ENCODE measurements at places on chromosomes 7 and 10.

DNA sequence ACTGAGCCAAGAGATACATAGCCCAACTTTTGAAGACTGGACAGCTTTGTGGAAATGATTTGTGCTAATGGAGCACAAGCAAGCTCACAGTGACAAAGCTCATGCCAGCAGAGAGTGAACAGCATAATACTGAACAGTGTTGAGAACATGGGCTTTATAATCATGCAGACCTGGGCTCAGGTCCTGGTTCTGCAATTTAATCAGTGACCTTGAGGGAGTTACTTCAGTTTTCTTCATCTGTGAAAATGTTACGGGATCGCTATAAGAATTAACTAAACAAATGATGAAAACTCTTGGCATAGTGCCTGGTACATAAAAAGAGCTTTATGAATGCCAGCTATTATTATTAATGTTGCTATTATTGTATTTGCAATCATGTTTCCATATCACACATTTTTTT is 690.5 kb upstream of the LRRN3 start:
- no peak for DNase-seq

DNA sequence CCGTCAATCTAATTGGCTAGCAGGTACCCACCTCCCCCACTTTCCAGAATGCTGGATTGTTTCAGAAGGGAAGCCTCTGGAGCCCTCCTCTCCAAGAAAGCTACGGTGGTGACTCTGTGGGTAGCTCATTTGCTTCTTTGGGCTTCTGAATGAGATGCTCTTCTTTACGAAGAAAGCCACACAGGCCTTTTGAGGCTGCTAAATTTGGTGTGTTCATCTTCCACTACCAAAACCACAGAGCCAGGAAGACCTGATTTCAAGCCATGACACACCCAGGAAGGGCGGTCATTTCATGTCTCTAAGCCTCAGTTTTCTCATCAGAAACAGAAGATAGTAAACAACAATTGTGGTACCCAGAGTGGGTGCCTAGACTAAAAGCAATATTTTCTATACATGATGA is 901.2 kb downstream of the KCNMA1 start:
- no peak for DNase-seq

GRCh38 chr10:50432211-50433009 is 181.1 kb upstream of the ASAH2 start:
- no peak for DNase-seq

GRCh38 chr10:132961787-132962622 is 19.6 kb upstream of the CFAP46 start:
- peak; percentile 25 for DNase-seq

DNA sequence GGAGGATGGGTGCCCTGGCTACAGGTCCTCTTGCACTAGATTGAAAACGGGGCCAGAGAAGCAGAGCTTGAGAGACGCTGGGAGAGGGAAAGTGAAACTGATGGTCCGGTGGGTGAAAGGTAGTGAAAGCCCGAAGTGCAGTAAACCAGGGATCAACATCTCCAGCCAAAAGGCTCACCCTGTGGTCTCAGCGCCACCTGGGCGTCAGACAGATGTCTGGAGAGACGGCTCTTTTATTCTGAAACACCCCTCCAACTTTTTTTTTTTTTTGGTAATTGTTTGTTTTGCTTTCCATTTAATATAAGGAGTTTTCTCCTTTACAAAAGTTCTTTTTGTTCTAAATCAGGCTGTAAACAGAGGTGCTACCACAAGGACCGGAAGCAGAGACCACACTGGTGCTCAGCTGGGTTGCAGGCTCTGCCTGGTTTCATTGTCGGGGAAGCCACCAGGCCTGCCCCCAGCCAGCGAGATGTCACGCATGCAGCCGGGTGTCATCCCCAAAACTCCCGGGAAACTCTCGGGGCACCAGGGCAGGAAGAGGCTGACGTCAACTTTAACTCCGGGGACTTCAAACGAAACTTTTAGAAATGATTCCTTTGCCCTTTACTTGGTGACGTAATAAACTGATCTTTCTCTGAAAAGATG is 11.2 kb downstream of the IL2RA start:
- peak; percentile 88 for DNase-seq

- no peak for DNase-seq
Observed at GRCh38 chr7:92916770-92917224, 80.4 kb upstream of the CDK6 start.

DNA sequence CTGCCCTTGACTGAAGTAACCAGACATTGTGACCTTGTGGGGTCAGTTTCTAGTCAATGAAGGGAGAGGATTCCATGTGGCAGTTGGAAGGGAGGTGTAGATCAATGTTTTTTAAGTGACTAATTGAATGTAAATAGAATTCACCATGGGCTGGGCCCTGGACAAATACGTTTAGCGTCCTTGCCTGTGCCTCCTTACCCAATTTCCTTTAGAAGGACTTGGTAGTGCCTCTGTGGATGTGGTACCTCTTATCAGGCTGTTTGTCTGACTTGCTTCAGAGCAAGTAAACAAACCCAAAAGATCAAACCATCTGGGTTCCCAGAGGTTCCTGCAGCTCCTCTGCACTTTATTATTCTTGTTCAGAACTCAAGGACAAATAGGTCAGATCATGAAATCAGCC is 4.3 kb upstream of the KAT6B start:
- no peak for DNase-seq

GRCh38 chr7:30923009-30923773 is 11.5 kb downstream of the AQP1 start:
- no peak for DNase-seq

DNA sequence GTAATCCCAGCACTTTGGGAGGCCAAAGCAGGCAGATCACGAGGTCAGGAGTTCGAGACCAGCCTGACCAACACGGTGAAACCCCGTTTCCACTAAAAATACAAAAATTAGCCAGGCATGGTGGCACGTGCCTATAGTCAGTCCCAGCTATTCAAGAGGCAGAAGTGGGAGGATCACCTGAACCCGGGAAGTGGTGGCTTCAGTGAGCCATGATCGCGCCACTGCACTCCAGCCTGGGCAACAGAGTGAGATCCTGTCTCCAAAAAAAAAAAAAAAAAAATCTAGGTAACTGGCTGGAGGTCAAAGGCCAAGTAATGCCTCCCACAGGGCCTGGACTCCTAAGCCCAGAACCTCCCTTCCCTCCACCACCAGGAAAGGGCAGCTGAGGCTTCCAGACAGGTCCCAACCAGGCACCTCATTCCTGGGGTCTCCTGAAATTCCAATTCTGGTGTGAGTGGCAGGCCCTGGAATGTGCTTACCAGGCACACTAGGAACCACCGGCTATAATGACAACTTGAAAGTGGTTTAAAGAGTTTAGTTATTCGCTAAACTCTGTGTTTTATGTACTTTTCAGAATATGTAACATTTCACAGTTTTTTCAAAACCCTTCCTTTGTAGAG is 86.9 kb upstream of the TNRC18 start:
- DNase-seq = no peak

DNA sequence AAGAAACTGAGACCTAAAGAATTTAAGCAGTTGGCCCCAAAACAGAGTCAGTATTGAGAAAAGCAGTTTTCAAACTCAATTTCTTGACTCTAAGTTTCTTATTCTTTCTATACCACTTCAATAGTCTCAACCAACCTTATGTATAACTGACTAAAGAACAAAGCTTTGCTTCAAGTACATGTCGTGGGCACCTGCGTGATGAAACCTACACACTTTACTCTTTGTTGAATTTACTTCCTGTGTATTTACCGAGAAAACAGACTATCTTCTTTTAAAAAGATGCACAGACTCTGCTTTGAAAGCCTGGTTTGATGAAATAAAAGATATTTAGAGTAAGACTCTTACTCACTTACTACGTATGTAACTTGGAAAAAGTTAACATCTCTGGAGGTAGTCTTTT is 297.2 kb upstream of the CDC14C start:
- no peak for DNase-seq

GRCh38 chr10:132195366-132196075 is 8.8 kb downstream of the DPYSL4 start:
- DNase-seq = no peak

GRCh38 chr7:13982940-13983677 is 6.4 kb downstream of the ETV1 start:
- no peak for DNase-seq

- DNase-seq = no peak
Observed at GRCh38 chr10:117684672-117685211, 142.2 kb downstream of the EMX2 start.

DNA sequence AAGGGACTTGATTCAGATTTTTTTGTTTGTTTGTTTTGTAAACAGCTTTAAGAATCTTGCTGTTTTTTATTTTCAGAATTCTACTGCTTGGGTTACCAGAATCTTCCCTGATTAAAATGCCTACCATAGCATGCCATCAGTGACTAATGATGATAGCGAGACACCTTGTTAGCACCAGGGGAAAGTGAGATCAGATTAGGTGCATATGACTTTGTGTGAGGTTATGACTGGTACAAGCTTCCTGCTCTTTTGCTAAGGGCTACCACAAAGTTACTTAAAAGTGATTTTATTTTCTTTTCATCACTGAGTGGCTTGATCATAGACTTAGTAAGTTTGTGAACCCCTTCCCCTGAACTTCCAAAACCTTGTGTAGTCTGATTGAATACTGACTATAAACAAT is 93.5 kb downstream of the SND1 start:
- DNase-seq = no peak

DNA sequence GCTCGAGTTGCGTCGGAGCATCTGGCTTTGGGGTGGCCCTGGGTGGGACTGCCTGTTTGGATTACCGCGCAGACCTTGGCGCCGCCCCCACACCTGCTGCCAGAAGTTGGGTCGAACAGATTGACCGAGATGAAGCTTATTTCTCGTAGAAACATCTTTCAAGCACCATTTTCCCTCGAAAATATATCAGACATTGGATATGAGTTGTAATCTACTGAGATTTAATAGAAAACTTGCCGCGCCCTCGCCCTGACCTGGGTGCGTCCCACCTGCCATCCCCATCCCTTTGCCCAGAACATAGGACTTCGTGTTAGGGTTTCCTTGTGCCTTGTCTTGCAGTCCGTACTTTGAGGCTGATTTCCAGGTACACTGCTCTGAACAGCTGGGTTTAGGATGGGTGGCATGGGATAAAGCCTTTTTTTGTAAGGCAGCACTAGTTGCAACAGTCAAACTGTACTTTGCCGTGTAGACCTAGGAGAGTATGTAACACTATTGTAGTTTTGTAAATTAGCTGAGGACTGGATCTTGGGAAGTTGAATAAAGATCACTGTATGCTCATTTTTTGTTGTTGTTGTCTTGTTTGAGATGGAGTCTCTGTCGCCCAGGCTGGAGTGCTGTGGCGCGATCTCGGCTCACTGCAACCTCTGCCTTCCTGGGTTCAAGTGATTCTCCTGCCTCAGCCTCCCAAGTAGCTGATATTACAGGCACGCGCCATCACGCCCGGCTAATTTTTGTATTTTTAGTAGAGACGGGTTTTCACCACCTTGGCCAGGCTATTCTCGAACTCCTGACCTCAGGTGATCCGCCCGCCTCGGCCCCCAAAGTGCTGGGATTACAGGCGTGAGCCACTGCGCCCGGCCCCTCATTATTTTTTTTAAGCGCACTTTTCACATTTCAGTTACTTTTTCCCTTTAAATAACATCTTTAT is 978 bp downstream of the OGDH start:
- no peak for DNase-seq

- DNase-seq = no peak
Observed at GRCh38 chr7:94258418-94259300, 136.0 kb upstream of the COL1A2 start.

DNA sequence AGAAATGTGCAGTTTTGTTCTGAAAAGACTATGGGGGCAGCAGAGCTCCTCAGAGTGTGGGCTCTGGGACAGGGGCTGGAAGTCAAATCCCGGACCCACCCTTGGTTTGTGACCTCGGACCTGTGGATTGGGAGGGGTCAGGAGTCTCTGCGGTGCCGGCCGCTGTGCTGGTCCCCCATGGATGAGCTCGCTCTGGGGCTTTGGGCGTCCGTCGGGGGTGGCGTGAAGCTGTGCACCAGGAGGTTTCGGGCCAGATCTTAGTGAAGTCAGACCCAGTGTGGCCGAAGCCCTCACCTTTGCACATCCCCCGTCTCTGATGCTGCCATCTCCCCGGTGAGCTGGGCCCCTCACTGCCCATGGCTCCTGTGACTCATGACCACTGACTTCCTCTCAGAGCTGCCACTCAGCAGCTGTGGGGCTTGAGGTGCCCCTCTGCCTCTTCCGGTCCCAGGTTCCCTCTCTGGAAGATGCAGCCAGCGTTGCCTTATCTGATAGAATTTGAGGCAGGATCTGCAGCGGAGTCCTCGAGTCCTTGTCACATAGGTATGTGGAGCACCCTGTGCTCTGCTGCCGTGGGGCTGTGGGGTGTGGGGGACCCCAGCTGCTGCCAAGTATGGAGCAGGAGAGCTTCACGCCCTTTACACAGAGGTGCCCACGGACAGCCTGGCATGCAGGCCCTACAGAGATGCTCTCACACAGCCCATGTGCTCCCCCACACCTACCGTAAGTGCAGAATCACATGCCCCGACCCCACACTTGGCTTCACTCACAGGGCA is 11.4 kb upstream of the SCART1 start:
- no peak for DNase-seq

GRCh38 chr10:12377658-12378290 is 28.4 kb downstream of the CAMK1D start:
- no peak for DNase-seq

DNA sequence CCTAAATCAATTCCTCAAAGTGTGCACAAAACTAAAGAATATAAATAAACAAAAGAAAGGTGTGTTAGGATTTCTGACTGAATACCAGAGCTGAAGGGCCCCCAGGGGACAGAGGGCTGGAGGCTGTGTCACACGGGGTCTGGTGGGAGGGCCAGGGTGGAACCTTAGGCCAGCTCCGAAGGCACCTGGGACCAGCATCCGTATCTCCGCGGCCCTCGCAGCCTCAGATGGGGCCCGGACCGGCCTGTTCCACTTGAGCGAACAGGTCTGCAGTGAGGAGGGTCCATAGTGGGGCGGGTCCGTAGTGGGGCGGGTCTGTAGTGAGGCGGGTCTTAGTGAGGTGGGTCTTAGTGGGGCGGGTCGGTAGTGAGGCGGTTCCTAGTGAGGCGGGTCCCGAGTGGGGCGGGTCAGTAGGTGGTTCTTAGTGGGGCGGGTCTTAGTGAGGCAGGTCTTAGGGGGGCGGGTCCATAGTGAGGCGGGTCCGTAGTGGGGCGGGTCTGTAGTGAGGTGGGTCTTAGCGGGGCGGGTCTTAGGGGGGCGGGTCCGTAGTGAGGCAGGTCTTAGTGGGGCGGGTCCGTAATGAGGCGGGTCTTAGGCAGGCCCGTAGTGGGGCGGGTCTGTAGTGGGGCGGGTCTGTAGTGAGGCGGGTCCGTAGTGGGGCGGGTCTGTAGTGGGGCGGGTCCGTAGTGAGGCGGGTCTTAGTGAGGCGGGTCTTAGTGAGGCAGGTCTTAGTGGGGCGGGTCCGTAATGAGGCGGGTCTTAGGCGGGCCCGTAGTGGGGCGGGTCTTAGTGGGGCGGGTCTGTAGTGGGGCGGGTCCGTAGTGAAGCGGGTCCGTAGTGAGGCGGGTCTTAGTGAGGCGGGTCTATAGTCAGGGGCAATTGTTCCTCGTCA is 15.1 kb downstream of the GPR146 start:
- no peak for DNase-seq
